Astrocyte of the cerebellum (primary cell): ENCODE measurements at places on chromosomes 6 and 20.

DNA sequence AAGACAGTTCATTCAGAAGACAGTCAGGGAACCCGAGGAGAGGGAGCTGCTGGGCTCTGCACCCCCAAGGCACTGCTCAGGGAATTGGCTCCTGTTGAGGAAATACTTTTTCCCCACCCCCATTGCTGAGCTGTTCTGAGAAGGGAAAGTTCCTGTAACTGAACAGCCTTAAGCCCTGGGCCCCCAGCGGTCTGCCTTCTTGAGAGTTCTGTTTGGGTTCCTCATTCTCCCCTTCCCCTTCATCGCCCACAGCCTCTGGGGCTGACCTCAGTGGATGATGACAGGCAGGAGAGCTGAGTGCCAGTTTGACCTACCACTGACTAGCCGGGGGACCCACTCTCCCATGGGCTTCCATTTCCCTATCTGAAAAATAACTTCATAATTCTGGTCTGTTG is 10.7 kb downstream of the HCK start:
- DNase-seq = no peak

- DNase-seq = no peak
These were observed 45.6 kb upstream of the SLC22A1 start for GRCh38 chr6:160076009-160076408.

DNA sequence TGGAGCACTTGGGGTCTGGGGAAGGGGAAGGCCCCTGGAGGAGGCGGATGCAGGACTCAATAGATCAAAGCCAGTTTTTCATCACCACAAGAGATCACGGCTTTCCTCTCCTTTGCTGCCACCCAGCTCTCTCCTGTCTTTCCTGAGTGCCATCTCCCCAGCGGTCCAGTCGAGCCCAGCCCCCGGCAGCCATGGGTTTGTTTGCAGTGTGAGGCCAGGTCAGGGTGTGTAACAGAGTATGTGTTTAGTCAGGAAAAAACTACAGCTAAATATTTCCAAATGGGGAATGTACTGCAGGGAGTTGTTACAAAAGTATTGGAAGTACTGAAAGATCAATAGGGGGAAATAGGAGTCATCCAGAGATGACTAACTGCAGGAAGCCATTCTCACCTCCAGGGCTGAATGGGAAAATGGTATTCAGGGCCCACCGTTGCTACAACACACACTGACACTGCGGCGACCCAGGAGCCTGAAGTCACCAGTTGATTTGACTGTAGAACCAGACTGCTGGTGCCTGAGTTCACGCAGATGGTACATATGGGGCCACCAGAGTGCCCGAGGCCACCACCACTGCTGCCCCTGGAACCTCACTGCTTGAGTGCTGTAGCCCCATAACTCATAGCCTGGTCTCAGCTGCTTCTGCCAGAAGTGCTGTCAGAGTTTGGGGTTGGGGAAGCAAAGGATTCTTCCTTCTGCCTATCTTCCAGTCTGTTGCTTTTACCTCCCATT is 23.6 kb upstream of the FANCE start:
- DNase-seq = no peak

GRCh38 chr20:47540443-47541354 is 39.0 kb downstream of the NCOA3 start:
- DNase-seq = no peak

DNA sequence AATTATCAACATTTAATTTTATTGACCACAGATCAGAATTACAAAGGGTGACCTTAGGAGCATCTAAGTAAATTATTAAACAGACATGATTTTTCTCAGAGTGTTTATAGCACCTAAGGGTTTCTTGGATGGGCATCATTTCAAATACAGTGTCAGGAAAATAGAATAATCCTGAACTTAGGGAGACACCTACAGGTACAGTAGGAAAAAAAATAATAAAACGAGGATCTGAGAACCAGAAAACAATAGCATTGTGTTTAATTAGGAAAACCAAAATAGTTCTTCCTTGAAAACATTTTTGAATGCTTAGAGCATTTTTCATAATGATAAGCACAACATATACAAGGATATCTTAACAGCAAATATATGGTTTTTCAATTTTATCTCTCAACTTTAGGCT is 39.2 kb downstream of the MMUT start:
- no peak for DNase-seq

GRCh38 chr6:111727041-111727440 is 121.4 kb upstream of the TRAF3IP2 start:
- no peak for DNase-seq

- no peak for DNase-seq
These were observed 622.2 kb downstream of the DOK5 start for GRCh38 chr20:55097621-55098020.

DNA sequence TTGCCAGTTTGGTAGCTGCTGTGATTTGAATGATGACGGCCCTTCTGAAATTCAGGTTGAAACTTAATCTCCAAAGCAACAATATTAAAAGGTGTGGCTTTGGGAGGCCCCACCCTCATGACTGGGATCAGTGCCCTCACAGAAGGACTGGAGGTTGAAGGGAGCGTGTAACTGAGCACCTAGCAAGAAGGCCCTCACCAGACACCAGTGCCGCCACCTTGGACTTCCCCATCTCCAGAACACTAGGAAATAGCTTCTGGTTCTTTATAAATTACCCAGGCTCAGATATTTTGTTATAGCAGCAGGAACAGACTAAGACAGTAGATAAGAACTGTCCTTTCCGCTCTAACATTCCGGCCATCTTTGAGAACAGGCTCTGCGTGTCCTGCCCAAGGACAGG is 243.1 kb downstream of the DLL1 start:
- DNase-seq = no peak

GRCh38 chr6:33906439-33906838 is 102.6 kb upstream of the MLN start:
- DNase-seq = no peak

GRCh38 chr6:108610270-108610839 is 49.6 kb downstream of the FOXO3 start:
- DNase-seq = no peak

GRCh38 chr20:17896193-17896723 is 72.3 kb downstream of the SNX5 start:
- DNase-seq = no peak

DNA sequence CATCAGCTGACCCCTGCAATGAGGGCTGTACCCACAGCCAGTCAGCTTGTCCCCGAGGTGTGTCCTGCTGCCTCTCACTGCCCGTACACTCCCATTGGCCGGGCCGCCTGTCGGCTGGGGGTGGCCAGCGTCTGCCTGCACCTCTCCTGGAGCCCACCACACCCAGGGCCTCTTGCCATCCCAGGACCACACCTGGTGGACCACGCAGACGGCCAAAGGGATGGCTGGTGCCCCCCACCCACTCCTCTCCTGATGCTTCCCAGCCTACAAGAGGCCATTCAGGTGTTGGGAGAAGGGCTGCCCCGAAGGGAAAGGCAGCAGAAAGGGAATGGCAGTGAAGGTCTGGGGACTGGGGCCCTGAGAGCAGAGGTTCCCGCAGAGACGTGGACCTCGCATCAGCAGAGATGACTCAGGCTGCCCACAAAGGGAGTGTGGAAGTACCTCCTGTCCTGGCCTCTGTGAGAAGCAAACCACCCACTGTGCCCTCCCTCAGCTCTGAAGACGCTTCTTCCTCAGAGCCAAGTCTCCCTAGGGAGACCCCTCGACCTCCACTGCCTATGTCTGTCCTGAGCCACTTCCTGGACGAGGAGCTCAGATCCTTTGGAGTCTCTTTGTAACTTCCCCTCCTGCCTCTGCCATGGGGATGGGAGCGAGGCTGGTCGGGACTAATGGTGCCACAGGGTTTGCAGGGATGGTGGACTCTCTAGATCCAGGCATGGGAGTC is 60.9 kb downstream of the PYGB start:
- DNase-seq = peak; percentile 35

DNA sequence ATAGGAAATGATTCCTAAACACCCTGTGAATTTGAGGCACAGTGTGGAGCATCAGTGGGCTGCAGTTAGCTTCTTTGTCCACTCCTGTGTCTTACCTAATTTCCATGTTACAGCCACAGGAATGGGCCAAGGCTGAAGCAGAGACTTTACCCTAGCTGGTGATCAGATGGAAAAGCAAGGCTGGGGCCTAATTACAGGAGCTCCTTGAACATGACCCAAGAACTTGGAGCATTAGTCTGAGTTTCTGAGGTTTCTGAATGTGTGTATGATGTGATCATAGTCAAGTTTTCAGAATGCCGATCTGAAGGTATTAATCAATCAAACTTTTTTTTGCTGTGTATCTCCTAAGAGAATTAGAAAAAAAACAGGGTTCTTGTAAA is 18.0 kb downstream of the HECA start:
- peak; percentile 61 for DNase-seq

- DNase-seq = peak; percentile 79
These were observed 18.9 kb upstream of the DSN1 start for GRCh38 chr20:36792422-36792821.

GRCh38 chr6:98937351-98937750 is 10.4 kb downstream of the FBXL4 start:
- DNase-seq = no peak

DNA sequence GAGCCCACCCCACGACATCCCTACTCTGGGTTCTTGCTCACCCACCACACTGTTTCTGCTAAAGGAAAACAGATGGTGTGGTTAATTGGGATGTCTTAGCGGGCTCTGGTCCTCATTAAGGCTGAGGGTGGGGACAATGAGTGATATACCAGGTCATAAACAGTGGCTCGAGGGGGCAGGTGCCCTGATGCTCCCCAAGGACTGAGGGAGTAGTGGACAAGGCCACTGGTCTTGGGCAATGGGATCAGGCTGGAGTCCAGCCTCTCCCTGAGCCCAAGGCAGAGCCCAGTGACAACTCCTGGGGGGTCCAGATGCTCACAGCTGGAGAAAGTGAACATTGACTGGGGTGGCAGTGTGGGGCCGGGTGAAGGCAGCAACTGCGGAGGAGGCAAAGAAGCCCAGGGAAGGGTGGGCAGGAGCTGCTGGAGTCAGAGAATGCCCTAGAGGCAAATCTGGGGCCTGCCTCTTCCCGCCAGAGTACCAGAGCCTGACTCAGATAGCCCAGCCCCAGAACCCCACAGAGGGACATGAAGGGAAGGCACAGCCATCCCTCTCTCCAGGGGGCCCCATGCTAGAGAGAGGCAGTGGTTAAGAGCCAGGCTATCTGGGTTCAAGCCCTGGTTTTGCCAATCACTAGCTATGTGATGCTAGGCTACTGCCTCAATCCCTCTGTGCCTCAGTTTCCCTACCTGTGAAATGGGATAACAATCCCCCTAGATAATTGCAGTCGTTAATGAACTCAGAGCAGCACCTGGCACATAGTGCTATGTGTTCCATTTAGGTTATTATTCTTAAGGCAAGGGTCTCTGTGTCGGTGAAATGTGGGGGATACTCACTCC is 72.3 kb downstream of the MRPL14 start:
- DNase-seq = no peak

- no peak for DNase-seq
These were observed 110.6 kb upstream of the SIRPA start for GRCh38 chr20:1784586-1784985.
